ENCODE measurements at places on chromosomes 16 and 17. TPM values are rescaled to one million over a fixed set of nuclear protein-coding genes. Genes with fewer than 3 reads are reported as not detected.

ANKS3 gene
- 35.3 TPM for total RNA-seq

DNA sequence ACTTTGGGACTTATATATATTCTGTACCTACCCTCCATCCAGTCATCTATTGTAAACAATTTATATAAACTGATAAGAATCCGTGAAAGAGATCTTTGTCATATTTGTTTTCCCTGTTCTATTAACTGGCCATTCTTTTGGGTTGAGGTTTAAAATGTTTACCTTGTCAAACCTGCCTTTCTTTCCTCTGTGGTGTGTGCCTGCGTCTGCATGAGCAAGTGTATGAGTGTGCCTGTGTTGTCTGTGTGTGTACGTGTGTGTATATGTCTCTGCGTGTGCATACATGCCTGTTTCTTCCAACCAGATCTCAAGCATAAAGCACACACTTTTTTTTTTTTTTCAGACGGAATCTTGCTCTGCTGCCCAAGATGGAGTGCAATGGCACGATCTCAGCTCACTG lies 201.5 kb downstream of the C16orf95 start:
- DNase-seq, result no peak

GRCh38 chr16:54123766-54124165 lies 162.8 kb downstream of the IRX3 start:
- DNase-seq, result no peak

DNA sequence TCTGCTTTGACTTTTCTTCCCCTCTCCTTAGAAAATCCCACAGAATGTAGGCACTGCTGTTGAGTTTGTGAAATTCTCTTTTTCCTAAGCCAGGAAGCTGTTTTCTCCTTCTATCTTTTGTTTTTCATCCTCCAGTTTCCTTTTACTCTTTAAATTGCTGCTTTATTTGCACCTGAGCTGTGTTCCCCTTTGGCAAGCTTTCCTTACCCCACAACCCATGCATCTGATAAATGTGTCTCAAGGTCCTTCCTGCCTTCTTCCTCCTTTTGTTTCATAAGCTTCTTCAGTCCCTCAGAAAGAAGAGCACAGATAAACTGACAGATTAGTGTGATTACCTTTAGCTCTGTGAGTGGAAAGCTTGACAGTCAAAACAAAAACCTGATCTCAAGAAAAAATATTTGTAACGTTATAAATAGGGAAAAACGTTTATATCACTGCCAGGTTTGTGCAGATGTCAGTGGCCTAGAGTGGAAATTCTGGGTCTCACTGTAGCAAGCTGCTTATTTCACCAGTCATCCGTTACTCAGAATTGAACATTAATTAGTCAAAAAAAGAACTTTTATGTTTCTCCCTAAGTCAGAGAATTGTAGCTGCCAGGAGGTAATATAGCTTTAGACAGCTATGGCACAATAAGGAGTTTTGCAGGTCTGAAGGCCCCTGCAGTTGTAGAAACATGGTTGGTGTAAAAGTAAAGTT lies 23.6 kb downstream of the GSDMB start:
- no peak for DNase-seq

GRCh38 chr16:21279501-21279900 lies 1.4 kb upstream of the CRYM start:
- DNase-seq, result no peak

GRCh38 chr17:73234736-73235135 lies 26.9 kb downstream of the CPSF4L start:
- DNase-seq, result no peak

- DNase-seq, result no peak
These were observed 299.3 kb upstream of the SALL1 start for GRCh38 chr16:51450376-51450775.

DNA sequence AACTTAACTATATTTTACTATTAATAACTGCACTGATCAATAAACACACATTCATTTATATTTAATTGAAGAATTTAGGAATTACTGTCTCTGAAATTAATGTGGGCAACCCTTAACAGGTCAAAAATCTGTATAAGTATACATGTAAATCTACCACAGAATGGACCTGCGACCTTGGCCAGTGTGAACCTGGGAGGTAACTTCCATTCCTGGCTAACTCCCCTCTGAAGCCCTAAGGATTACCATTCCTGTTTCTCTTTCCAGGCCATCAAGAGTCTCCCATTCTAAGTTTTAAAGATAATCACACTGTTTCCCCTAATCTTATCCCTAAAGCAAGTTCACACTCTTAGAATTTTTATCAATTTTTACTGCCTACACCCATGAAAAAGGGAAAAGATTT lies 58.1 kb downstream of the SMURF2 start:
- DNase-seq, result no peak

GRCh38 chr17:13759518-13760335 lies 158.0 kb upstream of the HS3ST3A1 start:
- no peak for DNase-seq

TRIM65 gene
- total RNA-seq, result 16.2 TPM

RCVRN gene
- not detected for total RNA-seq

SBK1 gene
- total RNA-seq, result 0.49 TPM

GRCh38 chr16:12587646-12588277 lies 215.9 kb downstream of the CPPED1 start:
- DNase-seq, result no peak

DNA sequence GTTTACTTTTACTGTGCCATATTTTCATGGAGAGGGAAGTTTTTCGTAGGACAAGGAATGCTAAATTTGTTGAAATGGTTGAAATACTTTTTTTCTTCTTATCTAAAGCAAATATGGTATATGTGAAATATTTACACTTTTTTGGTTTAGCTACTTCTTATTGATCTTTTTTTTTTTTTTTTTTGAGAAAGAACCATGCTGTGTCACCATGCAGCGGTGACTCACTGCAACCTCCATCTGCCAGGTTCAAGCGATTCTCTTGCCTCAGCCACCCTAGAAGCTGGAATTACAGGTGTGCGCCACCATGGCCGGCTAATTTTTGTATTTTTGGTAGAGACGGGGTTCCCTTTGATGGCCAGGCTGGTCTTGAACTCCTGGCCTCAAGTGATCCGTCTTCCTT lies 100.5 kb downstream of the FTO start:
- no peak for DNase-seq

CD300LB gene
- 0.49 TPM for total RNA-seq

WWOX gene
- 23.5 TPM for total RNA-seq

GRCh38 chr17:4109449-4109848 lies 33.4 kb downstream of the ZZEF1 start:
- DNase-seq, result no peak

- DNase-seq, result no peak
These were observed 62.7 kb downstream of the ARHGAP44 start for GRCh38 chr17:12851901-12852435.

- no peak for DNase-seq
These were observed 73.8 kb downstream of the C17orf58 start for GRCh38 chr17:67922503-67922902.

DNA sequence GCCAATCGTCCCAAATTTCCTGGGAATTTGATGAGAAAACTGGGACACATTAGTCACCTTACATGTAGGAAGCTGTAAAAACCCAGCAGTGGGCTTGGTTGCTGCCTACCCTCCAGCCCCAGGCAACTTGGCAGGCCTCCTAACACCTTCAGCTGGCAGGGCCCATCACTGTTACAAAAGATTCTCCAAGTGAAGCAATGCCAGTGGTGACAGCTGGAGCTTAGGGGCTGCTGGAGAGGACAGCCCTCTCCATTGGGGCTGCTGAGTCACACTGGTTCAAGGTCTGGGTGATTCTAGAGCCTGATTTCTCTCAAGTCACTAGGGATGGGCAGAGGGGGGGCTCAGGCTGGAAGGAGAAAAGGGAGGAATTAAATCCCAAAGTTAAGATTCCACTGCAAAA lies 180.6 kb downstream of the COPRS start:
- DNase-seq, result no peak

All from ureter (tissue), 1 donor.